ENCODE measurements at places on chromosomes 2 and 18. TPM values are rescaled to one million over a fixed set of nuclear protein-coding genes. Genes with fewer than 3 reads are reported as not detected.

Gene DTNA
- total RNA-seq: not detected

Gene PARD6G
- 0.22 TPM for total RNA-seq

Gene PSD4
- 335 TPM for total RNA-seq

Gene ANKRD62
- total RNA-seq: not detected

Gene SLC8A1
- total RNA-seq: 0.50 TPM

Gene FBXO36
- 1.1 TPM for total RNA-seq

Gene PLCD4
- total RNA-seq: 0.30 TPM

Gene CDH7
- not detected for total RNA-seq

Gene REEP1
- 0.17 TPM for total RNA-seq

Gene POTEC
- total RNA-seq: not detected

Gene PLA2R1
- total RNA-seq: not detected

Measured in activated CD4-positive, alpha-beta T cell treated with anti-CD3 and anti-CD28 coated beads, Interleukin-2, amount 10 ng/mL, durations not matched to agents 7 days and 5 days (primary cell).